ENCODE measurements at places on chromosomes 4 and X. TPM values are rescaled to one million over a fixed set of nuclear protein-coding genes. Genes with fewer than 3 reads are reported as not detected.

GRCh38 chr4:182212211-182212761 lies 30.9 kb upstream of the TENM3 start:
- peak; percentile 51 for ATAC-seq

GRCh38 chr4:169311643-169312365 lies 41.0 kb upstream of the SH3RF1 start:
- peak; percentile 42 for ATAC-seq

DNA sequence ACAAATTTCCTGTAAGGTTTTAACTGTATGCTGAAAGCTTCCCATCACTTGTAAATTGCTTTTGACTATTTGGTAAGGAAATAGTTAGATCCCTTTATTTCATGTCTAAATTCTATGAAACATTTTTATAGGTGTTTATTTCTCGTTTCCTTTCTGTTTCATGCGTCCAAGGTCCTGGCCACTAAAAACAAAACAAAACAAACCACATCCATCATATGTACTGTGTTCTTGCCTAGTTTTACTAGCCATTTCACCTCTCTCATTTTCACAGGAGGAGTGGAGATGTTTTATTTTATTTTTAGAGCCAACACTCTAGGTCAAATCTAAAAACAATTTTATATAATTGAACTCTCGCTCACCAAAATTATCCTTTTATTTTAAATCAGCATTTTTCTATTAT lies 375.2 kb upstream of the CTSO start:
- no peak for ATAC-seq

DNA sequence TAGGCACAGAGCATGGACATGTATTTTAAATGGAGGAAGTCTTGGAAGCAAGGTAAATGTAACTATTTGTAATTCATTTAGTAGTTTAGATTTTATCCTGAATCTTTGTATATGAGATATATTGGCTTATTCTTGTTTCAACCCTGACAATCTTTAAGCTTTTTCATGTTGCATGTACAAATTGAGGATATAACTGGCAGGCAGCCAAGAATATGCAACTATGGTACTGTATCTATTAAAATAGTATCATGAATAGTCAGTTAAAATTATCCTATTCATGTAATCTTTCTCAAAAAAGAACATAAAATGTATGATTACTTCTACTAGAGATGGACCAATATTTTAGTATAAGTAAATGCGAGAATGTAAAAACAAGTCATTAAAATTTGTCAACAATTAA lies 1141.5 kb downstream of the PCDH18 start:
- no peak for ATAC-seq

- ATAC-seq: no peak
Observed at GRCh38 chr4:103264905-103265304, 66.8 kb upstream of the CENPE start.

DNA sequence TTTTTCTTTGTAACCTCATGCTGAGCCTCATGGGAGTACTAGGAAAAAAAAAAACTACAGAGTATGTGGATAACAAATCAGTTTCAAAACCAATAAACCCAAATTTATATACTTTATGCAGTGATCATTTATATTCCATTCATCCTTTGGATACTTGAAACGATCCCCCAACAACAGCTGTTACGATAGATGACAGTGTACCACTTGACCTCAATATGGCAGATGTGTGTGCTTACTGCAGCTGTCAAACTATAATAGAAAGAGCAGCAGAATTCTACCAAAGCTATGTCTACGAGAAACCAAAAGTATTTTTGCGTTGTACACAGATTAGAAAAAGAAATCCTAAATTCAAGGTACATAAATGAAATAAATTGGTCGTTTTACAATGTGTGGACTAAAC lies 337.8 kb downstream of the PDGFC start:
- no peak for ATAC-seq

DNA sequence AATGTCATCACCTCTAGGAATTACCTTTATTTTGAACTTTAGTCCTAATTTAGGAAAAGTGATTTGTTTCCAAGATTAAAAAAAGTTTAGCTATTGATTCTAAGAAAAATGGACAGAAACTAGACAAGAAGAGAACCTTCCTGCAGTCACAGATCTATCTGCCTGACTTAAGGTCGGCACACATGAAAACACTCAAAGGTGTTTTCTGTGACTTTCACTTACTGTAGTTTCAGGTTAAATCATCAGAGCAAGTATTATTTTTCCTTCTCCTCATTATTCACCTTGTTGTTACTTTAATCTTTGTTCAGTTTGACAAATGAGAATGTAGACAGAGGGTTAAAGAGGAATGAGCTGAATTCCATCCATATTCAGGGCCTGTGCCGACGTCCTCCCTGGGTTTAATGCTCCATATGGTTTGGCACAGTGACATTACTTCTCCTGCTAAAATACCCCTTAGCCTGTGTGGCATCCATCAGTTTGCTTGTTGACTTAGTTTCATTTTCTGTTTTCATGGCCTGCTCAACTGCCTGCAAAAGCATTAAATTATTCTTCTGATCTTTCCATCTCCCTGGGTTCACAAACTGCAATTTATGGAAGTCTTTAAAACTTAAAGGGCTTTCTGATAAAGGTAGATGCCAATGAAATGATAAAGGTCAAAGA lies 352.7 kb downstream of the NKX6-1 start:
- ATAC-seq: no peak

GRCh38 chrX:120752431-120753082 lies 122.7 kb upstream of the C1GALT1C1 start:
- no peak for ATAC-seq

GRCh38 chrX:11210415-11210801 lies 82.8 kb upstream of the AMELX start:
- no peak for ATAC-seq

- ATAC-seq: no peak
Observed at GRCh38 chr4:186953599-186954260, 230.1 kb upstream of the FAT1 start.

GRCh38 chr4:162347842-162348213 lies 184.0 kb upstream of the FSTL5 start:
- no peak for ATAC-seq

DNA sequence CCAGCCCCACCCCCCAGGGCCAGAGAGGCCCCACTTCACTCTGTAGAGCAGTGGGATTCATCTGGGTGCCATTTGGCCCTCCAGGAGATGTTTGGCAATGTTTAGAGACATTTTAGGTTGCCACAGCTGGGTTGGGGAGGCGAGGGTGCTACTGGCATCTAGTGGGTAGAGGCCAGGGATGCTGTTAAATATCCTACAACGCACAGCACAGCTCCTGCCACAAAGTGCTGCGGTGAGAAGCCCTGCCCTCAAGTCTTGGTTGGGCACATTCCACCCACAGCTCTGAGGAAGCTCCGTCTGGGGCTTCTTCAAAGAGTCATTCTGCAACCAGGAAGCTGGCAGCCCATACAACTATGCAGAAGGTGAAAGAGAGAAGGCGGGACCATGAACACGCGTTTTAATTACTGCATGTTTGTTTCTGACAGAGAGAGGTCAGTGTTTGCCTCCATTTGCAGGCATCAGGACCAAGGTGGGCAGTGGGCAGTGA lies 48.1 kb upstream of the FAM9C start:
- ATAC-seq: peak; percentile 85

DNA sequence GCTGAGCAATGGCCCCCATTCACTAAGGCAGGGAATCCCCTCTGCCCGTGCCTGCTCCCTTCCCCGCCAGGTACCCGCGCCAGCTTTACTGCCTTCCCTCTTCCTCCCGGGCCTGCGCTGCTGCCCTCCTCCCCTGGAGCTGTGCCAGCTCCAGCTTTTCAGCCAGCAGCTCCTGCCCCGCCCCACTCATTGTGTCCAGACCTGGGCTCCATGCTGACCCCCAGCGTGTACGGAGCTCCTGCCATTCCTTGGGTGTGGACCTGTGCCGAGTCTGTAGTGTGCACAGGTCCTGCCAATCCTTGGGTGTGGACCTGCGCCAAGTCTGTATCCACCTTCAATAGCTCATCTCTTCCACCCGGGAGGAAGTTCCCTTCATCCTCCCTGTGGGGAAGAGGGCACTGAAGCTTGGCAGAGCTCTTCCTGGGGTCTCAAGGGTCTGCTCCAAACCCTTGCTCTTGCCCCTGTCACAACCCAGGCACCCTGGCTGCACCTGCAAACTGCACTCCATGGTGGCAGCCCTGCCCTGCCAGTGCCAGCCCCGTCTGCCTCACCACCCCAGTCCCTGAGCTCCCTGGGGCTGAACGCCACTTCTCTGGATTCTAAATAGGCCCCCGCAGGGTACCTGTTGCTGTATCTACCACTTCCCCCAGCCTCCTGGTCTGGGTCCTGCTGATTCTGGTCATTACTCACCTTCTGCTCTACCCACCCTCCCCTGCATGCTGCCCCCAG lies 63.9 kb downstream of the TRMT44 start:
- peak; percentile 40 for ATAC-seq

GRCh38 chr4:184745831-184746795 lies 12.2 kb upstream of the CENPU start:
- peak; percentile 59 for ATAC-seq

- ATAC-seq: no peak
Observed at GRCh38 chr4:44494810-44495701, 46.4 kb upstream of the KCTD8 start.

DNA sequence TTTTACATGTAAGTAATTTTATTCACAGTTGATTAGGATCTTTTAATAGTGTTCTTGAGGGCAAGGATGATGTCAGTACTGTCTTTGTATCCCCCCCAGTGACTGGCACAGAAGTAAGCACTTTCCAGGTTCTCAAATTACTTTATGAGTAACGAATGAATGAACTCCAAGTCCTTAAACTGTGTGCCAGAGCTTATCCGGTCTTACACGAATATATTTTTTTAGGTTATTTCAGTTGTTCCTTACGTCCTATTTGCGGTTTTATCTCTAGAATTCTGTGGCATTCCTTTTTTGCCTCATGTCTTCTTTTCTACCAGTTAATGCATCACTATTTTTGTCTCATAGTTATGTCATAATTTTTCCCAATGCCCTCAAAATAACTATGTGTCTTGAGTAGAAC lies 106.9 kb upstream of the MID1IP1 start:
- no peak for ATAC-seq

GRCh38 chrX:114583646-114584374 lies at the start of gene HTR2C:
Gene HTR2C (plus strand): TSS chrX:114584086. CDS start chrX:114726937, 142,851 bp downstream.
- no peak for ATAC-seq

DNA sequence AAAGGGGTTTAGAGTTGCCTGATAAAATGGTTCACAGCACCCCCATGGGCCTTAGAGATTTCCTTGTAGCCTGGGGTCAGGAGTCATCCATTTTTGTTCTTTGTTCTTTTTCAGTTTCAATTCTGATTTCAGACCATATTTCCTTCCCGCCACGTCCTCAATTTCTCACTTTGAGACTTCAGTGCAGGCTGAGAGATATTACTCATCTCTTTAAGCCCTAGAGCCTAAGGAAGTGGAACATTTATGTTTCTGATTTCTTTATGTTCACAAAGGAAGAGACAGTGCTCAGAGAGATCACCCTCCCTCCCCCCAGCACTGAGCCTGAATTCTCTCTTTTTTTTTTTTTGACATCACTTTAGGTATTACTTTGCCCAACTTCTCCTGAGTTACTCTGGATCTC lies 56.3 kb downstream of the MSN start:
- peak; percentile 58 for ATAC-seq

- no peak for ATAC-seq
Observed at GRCh38 chr4:56972809-56973208, 4.6 kb downstream of the NOA1 start.

- no peak for ATAC-seq
Observed at GRCh38 chrX:143500751-143501150, 16.5 kb downstream of the SPANXN3 start.

DNA sequence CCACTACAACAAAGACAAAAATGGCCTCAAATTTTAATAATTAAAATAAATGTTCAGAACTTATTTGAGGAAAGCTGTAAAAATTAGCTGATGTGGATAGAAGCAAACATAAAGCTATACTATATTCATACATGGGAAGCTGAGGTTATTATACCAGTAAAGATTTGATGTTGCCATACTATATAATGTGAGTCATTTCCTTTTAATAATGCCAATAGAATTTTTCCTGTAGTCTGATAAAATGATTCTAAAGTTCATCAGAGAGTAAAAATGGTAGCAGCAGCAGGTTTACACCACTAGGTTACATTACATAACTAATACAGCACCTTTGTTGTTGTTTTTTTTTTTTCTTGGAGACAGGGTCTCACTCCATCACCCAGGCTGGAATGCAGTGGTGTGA lies 45.5 kb upstream of the CYP2U1 start:
- peak; percentile 43 for ATAC-seq

DNA sequence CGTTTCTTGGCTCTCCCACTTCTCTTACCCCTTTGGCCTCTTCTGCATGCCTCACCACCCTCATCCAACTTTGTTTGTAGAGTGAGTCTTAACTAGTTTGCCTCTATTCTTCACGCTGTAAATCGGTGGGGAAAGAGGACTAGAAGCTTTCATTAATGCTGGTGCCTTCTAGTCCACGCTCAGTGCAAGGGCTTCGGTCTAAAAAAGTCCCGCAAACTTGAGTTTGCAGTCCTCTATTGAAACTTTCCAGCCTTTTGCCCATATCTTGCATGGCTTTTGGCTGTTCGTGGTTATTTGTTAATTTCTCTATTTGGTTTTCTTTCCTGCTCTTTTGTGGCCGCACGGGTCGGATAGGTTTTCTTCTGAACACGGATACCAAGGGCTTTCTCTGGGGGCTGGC lies 868 bp downstream of the DACH2 start:
- no peak for ATAC-seq

DNA sequence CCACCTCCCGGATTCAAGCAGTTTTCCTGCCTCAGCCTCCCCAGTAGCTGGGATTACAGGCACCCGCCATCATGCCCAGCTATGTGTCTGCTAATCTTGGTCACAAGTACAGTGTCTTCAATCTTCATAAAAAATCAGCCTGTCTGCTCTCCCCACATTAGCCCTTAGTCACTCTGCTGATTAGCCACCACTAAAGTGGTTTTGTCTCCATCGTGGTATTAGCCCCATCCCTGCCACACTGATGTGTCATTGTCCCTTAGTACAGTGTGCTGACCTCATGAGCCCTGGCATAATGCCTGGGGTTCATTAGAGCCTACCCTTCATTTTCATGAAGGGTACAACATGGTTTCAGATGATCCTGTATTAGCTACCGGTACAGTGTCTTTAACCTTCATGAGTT lies 49.9 kb downstream of the ZNF157 start:
- ATAC-seq: no peak

Gene SUPT20HL2
- not detected for total RNA-seq

Gene PHEX
- total RNA-seq: 0.36 TPM

Gene SSX2B
- total RNA-seq: not detected

Gene SRPX2
- 18.9 TPM for total RNA-seq

Gene ARHGAP36
- not detected for total RNA-seq

Gene UCP1
- total RNA-seq: not detected

Gene DYNLT3
- 46.0 TPM for total RNA-seq

Gene AKAP4
- not detected for total RNA-seq

Gene NLGN3
- total RNA-seq: 0.08 TPM

Gene PLS3
- total RNA-seq: 145 TPM

Gene ZCCHC18
- total RNA-seq: not detected

Gene GAGE10
- total RNA-seq: not detected

Gene GYG2
- 0.52 TPM for total RNA-seq

Gene ZAR1
- total RNA-seq: not detected

Gene CTAG2
- not detected for total RNA-seq

Gene CT45A7
- not detected for total RNA-seq

Gene GAGE12H
- not detected for total RNA-seq

Gene SORBS2
- total RNA-seq: 9.3 TPM

Gene DGAT2L6
- not detected for total RNA-seq

Gene RBMXL3
- total RNA-seq: not detected

Gene MAGEA10
- not detected for total RNA-seq

Gene CFP
- total RNA-seq: 0.48 TPM

Gene GASK1B
- total RNA-seq: 3.5 TPM

Data from esophagus mucosa (tissue), 1 donor.